Heart right ventricle (tissue), 16 donors: ENCODE measurements at places on chromosomes 3 and 15.
A peak's percentile ranks its signal among the peaks of the same experiment; 100 is the strongest.

DNA sequence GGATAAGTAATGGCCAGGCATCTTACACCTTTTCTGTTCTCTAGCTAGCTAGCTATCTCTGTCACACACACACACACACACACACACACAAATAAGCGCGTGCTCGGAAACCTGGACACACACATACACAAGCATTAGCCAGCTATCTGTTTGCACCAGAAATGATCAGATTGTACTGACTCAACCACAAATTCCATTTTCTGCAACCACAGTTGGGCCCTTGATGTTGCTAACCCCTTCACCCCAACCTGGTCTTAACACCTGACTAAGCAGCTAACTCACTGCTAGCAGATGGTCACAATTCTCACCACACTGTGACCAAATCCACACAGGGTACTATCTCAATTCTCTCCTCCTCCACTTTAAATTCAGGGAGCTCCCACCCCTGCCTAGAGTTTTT is 183.0 kb upstream of the THBS1 start:
- no peak for DNase-seq

DNA sequence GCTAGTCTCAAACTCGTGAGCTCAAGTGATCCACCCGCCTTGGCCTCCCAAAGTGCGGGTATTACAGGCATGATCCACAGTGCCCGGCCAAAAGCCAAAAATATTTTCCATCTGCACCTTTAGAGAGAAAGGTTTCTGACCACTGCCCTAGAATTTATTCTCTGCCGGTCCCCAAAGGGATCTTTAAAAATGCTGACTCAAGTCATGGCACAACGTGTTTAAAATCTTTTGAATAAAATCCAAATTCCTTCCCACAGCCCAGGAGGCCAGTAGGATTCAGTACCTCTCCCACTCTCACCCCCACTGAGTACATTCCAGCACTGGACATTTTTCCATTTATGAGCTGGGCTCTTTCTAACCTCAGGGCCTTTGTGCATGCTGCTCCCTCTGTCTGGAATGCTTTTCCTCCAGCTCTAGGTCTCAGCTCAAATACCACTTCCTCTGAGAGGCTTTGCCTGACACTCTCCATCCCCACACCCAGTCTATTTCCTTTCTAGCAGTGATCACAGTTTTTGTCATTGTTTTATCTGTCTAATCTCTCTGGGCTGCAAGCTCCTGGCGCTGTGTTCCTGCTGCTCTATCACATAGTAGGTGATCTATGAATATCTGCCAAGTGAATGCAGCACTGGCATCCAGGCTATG is 502.9 kb downstream of the SHQ1 start:
- no peak for DNase-seq

- no peak for DNase-seq
Measured at GRCh38 chr15:77791941-77792340, 159.2 kb upstream of the LINGO1 start.

DNA sequence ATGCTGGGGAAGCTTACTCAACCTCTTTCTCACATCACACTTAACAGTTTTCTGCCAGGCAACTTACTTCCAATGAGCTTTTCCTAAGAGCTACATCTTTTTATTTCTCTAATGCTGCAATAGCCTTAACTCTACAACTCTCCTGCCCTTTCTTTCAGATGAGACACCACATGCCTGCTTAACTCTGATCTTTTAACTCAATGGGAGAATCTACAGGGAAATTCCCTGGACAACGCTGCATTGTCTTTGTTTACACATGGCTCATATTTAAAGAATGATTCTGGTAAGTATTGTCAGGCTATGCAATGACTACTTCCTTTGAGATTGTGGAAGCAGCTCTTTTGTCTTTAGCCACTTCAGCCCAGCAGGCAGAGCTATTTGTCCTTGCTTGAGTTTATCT is 353.1 kb upstream of the BCHE start:
- no peak for DNase-seq

DNA sequence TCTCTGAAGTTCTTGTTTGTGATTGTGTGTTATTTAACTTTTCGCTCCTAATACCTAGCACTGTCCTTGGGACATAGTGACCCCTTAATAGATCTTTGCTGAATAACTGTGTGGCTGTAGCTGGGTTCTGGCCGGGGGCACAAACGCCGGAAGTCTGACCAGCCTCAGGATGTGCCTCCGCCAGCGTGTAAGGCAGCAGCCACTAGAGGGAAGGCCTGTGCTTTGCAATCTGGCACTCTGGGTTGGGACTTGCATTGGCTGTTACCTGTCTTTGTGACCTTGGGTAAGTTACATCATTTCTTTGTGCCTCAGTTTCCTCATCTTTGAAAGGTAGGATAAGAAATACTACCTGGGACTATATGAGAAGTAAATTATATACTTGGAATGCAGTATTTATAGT is 158.7 kb downstream of the GHSR start:
- DNase-seq, result peak; percentile 39
